ENCODE measurements at places on chromosomes 3 and 15.
A peak's percentile ranks its signal among the peaks of the same experiment; 100 is the strongest.

GRCh38 chr3:153245661-153246060 is 83.6 kb downstream of the RAP2B start:
- no peak for DNase-seq

DNA sequence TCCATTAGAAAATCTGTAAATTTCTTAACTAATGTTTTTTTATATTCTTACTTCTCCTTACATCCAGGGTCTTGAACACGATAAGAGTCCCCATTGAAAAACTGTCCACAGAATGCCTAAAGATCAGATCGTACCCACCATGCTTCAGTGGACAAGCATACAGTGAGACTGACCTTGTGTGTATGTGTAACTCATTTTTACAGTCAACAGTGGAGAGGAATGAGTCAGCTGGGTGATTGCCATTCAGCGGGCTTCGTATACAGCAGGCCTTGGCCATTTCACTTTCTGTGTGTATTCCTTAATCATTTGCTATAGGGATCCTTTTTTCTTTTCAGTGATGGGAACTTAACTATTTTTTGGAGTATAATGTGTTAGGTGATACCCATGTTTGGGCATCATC is 10.6 kb downstream of the PARP14 start:
- no peak for DNase-seq

GRCh38 chr15:49037546-49037940 is 8.7 kb downstream of the SECISBP2L start:
- DNase-seq, result no peak

DNA sequence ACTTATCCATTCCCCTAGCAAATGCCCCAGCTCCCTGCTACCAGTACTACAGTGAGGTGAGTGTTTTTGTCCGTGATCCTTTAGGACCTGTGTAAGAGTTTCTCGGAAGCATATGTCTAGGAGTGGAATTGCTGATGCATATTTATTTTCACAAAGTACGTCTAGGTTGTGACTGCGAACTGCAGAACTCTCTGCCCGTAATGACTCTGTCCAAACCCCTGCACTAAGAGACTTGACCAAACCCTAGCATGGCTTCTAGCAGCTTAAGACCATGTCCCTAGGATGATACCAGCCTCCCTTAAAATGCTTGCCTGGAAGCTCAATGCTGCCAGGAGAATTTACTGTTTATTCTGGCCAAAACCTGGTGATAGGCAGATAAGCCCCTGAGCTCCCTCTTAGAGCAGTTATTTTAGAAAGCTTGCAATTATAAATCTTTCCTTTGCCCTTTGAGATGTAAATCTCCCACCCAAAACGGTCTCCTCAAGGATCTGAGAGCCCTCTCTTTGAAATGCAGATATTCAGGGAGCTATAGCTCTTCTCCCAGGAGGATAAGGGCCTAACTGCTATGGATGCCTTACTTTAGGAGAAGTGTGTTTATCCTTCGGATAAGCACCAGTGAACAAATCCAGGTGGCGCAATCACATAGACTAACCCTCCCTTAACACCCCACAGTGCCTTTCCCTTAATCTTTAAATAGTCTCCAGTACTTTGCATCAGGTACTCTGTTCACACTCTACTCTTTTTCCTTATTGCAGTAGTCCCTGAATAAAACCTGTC is 14.7 kb upstream of the CA12 start:
- DNase-seq, result no peak

DNA sequence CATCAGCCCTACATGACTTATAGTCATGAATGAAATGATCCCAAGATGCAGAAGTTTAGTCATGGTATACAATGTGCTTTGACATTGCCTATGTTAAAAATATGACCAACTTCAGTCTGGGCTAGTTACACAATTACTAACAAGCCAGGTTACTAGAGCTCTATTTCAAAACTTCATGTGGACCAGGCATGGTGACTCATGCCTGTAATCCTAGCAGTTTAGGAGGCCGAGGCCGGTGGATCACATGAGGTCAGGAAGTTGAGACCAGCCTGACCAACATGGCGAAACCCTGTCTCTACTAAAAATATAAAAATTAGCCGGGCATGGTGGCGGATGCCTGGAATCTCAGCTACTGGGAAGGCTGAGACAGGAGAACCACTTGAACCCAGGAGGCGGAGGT is 613.0 kb downstream of the CADM2 start:
- DNase-seq, result no peak

- DNase-seq, result no peak
These were observed 36.6 kb downstream of the LNP1 start for GRCh38 chr3:100437721-100438622.

GRCh38 chr3:23739536-23739935 is 66.2 kb upstream of the UBE2E1 start:
- no peak for DNase-seq

GRCh38 chr15:54816401-54816800 is 380.3 kb downstream of the RSL24D1 start:
- DNase-seq, result no peak

DNA sequence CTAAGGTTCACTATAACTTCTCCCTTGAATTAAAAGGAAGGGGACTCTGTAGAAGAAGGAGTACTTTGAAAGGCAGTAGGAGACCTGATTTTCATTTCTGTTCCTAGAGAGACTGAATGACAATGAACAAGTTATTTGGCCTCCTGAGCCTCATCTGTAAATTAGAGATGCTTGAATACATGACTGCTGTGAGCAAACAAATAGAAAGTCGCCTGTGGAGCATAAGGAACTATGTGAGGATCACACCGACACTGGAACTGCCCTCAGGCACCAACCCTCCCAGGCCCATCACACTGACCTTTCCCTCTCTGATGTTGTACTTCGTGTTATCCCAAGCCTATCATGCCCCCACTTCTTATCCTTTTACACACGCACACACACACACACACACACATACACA is 48.6 kb downstream of the IMPG2 start:
- DNase-seq, result no peak

- DNase-seq, result no peak
These were observed 13.8 kb downstream of the RIOX2 start for GRCh38 chr3:97958396-97958795.

DNA sequence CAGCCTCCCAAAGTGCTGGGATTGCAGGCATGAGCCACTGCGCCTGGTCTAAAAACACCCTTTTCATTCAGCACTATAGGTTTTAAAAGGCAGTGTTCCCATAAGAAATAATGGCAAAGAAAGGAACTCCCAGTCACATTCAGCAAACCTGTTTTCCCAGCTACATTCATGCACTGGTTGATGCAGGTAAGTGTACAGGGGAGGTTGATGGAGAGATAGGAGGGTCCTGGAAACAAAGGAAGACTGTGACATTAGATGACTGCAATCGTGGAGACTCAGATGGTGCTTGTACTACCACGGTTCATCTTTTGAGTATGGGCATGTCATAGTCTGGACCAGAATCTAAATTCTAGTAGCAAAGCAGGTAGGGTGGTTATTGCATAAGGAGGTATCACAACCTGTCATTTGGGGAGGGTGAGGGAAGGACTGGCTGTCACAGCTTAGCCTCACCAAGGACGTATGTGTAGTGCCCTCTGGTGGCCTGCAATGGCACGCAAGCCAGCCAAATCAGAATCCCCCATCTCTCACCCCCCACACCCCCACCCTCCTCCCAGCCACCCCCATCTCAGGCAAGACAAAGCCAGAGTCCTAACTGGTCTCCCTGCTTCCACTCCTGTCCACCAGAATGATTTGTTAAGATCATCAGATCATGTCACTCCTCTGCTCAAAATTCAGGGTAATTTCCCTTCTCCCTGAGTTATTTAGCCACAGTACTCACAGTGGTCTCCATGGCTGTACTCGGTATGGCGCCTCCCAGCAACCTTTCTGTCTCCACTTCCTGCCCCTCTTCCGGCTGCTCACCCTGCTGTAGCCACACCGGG is 28.8 kb upstream of the UBL7 start:
- peak; percentile 73 for DNase-seq

DNA sequence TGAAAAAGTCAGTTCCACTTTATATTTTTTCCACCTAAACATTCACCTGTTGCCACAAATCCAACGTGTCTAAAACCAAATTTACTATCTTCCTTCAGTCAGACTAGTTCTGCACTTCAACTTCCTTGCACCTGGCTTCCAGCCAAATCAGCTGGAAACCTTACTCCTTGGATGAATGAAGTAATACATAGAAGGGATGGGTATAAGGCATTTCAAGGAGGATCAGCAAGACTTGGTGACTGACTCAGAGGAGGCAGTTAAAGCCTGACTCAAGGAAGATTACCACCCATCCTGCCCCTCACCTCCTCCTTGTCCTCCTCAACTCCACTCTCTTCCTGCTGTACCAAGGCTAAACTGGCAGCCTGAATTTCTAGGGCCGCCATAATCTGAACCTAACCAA is 37.1 kb downstream of the QTRT2 start:
- no peak for DNase-seq

- no peak for DNase-seq
These were observed 369.0 kb upstream of the CFAP20DC start for GRCh38 chr3:59418836-59419235.

- no peak for DNase-seq
These were observed 95.3 kb downstream of the TMCO5A start for GRCh38 chr15:38029736-38030135.

DNA sequence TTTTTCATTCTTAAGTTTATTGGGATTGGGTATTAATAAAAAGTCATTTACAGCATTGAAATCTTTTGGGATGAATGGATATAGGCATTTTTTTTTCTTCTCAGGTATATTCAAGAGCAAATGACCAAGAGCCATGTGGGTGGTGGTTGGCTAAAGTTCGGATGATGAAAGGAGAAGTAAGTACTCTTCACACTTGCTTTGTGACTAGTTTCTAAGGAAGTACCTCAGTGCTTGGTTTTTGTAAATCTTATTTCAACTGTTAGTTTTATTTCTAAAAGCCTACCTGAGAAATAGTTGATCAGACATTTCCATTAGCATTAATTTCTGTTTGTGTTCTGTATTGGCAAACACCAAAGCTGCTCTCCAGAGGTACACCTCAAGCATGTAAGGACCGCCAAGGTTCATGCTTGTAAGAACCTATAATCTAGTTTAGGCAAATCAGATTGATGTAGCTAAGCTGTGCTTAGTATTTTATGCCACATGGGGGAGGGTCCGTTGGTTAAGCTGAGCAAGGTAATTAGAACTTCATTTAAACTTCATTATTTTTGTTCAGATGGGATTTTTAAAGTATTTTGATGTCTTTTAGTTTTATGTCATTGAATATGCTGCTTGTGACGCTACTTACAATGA is 35.4 kb downstream of the FXR1 start:
- DNase-seq, result no peak

- DNase-seq, result no peak
These were observed 866.0 kb upstream of the NR2F2 start for GRCh38 chr15:95464509-95464908.
